Daoy (cell line): ENCODE measurements at places on chromosomes 11 and 22. TPM values are rescaled to one million over a fixed set of nuclear protein-coding genes. Genes with fewer than 3 reads are reported as not detected.

Gene NDUFA6
- total RNA-seq, result 110 and 161 TPM in 2 replicates

Gene SLC5A1
- total RNA-seq, result not detected in 2 replicates

Gene SPON1
- 0.09 and 0.11 TPM in 2 replicates for total RNA-seq

DNA sequence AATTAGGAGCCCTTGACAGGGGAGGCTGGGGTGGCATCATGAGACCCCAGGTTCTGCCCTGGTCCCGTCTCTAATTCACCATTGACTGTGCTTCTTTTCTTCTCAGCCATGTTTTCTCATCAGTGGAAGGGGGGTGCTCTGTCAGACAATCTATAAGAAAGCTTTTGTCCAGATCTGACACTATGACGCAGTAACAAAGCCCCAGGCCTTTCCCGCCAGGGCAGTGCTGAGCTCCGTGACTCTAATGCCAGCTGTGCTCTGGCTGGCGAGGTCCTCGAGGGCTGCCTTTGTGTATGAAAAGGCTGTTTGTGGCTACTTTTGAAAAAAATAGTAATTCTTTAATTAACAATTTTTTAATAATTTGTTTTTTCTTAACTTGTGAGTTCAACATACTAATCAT is 3.2 kb downstream of the CD6 start:
- no peak for DNase-seq

- DNase-seq, result no peak
Observed at GRCh38 chr11:119571311-119571710, 148.3 kb upstream of the THY1 start.

DNA sequence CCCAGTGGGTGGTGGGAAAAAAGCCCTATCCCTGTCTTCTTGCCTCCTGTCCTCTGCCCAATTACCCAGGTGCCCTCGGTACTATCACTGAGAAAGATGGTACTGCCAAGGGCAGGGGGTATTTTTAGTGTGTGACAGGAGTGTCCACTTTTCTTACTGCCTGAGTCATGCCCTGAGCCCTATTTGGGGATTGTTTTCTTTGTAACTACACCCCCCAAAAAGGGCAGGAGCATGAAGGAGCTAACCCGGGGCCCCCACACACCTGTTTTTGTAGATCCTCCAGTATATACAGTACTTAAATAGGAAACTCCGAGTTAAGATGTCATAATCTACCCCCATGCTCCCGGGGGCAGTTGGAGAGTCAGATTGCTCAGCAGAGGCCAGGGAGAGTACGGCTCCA is 3.8 kb downstream of the SMTNL1 start:
- no peak for DNase-seq

GRCh38 chr11:68646832-68647231 is 37.5 kb upstream of the GAL start:
- no peak for DNase-seq
